NAMALWA (cell line): ENCODE measurements at places on chromosomes 13 and 19.

- DNase-seq: no peak
Measured at GRCh38 chr13:31986676-31987470, 44.7 kb upstream of the FRY start.

DNA sequence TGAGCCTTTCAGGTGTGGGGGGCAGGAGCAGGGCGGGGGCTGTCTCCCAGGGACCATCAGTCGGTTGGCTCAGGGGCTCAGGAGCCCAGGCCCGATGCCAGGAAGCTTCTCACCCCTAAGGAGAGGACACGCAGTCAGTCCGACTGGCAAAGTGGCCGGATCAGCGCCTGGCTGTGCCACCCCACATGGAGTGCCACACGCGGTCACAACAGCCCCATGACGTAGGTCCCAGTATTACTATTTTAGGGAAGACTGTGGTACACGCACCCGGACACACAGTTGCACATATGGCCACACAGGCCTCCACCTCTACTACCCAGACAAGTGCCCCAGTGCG is 29.3 kb upstream of the GRTP1 start:
- DNase-seq: no peak

- no peak for DNase-seq
Measured at GRCh38 chr13:45337803-45338202, 3.2 kb downstream of the TPT1 start.

DNA sequence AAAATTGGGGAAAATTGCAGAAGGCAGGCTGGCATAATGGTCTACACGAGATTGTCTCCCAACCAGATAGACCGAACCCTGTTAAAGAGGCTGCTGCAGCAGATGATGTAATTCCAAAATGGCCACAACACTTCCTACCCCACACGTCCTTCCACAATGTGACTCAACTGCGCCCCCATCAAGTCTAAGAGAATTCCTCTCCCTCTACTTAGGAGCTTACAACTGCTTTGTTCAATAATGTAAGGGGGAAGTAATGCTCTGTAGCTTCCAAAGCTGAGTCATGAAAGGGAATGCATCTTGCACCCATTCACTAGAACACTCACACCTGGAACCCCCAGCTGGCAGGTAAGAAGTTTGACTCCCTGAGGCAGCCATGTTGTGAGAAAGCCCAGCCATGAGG is 117.8 kb upstream of the IRS2 start:
- peak; percentile 65 for DNase-seq

- DNase-seq: no peak
Measured at GRCh38 chr19:19650331-19650730, 6.9 kb upstream of the GMIP start.

DNA sequence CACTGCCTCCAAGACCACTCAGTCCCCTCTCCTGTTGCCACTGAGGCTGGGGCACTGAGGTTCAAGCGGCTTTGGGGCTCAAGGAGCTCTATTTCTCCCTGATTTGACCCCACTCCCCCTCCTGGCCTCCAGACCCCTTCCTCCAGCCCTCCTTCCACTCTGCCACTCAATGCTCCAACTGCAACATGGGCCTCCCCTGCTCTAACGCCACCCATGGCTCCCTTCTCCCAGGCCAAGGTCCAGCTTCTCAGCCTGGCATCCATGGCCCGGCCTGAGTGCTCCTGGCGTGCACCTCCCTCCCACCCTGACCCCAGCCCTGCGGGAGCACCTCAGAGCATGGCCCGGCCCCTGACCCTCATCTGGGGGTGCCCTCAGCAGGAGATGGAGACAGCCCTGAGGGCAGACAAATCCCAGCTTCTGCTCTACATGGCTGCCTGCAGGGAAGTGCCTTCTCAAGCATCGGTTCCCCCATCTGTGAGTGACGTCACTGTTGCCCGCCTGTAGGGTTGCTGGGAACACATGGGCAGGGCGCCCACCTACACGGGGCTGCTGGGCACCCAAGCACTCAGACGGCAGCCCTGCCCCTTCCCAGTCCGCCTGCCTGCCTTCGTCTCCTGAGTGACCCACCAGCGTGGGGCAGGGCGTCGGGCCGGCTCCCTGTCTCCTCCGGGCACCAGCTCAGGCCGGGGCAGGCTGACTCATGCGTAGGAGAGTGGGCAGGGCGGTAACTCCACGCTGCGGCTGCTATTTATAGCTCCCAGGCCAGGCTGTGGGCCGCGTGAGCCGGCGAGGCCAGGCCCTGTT is 1.6 kb upstream of the DIRAS1 start:
- no peak for DNase-seq

DNA sequence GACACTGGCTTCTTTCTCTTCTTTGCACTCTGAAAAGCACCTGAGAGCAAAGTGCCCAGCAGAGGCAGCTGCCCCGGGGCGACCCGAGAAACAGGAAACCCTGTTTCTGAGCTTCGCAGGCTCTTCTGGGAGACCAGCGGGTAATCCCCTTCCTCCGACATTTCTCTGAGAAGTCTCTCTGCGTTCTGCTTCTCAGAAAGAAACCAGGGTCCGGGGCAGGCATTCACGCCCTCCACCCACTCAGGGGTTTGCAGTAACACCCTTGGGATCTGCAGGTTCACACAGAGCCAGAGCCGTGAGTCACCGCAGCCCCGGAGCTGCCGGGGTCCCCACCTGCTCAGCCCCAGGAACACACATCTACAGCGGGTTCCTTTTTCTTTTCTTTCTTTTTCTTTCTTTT is 86.0 kb downstream of the GADD45B start:
- DNase-seq: peak; percentile 90

- no peak for DNase-seq
Measured at GRCh38 chr19:30738047-30738446, 365.9 kb downstream of the ZNF536 start.

- no peak for DNase-seq
Measured at GRCh38 chr13:73187106-73187505, 128.3 kb downstream of the KLF5 start.

GRCh38 chr19:8642561-8642960 is 12.1 kb downstream of the NFILZ start:
- DNase-seq: no peak

- DNase-seq: no peak
Measured at GRCh38 chr19:8034178-8034525, 18.4 kb upstream of the CCL25 start.

DNA sequence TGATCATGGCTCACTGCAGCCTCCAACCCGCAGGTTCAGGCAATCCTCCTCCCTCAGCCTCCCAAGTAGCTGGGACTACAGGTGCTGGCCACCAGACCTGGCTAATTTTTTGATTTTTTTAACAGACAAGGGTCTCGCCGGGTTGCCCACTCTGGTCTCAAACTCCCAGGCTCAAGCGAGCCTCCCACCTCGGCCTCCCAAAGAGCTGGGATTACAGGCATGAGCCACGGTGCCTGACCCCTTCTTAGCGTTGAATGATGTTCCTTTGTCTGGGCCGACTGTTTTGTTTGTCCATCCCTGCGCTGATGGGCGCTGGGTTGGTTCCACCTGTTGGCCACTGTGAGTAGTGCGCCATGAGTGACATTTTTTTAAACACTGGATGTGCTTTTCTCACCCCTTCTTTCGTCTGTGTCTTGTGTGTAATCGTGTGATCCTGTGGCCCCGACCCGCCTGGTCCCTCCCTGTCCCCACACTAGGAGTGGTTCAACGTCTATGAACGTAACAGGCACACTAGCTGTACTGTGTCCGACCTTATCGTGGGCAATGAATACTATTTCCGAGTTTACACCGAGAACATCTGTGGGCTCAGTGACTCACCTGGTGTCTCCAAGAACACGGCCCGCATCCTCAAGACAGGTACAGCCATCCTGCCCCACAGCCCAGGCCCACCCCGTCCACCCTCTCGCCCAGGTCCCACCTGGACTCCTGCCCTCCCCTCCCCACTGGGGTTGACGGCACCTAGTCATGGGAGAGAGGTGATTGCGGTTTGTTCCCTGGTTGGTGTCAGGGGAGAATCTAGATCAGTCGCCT is 15.0 kb upstream of the EMC10 start:
- peak; percentile 90 for DNase-seq

- DNase-seq: peak; percentile 81
Measured at GRCh38 chr19:55212447-55212846, 3.1 kb upstream of the PTPRH start.
